ENCODE measurements at places on chromosomes 4 and X.
A peak's percentile ranks its signal among the peaks of the same experiment; 100 is the strongest.

DNA sequence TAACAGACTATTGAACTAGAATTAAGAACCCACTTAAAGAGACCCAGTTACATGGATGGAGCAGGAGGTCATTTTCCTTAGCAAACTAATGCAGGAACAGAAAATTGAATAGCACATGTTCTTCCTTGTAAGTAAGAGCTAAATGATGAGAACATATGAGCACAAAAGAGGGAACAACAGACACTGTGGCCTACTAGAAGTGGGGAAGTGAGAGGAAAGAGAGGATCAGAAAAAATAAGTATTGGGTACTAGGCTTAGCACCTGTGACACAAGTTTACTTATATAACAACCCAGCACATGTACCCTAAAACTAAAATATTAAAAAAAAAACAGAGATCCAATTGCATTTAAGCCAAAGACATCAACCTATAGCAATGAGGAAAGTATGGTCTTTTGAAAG, 26.2 kb downstream of the ARAP2 start:
- no peak for DNase-seq

DNA sequence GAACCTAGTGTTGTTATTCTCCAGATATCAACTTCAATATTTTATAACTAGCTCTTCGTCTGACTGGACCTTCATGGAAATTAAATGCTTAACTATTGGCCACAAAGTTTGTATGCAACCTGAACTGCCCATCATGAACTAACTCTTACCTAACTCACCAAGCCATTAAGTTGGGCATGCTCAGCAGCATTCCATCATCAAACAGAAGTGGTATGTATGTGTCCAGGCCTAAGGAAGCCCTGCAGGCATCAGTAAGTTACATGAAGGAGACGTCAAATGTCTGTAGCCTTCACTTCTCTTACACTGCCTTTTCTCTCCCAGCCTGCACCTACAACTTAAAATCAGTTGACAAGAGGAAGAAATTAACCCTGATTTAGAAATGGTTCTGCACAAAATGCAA, 1639.2 kb upstream of the PABPC4L start:
- DNase-seq, result no peak

DNA sequence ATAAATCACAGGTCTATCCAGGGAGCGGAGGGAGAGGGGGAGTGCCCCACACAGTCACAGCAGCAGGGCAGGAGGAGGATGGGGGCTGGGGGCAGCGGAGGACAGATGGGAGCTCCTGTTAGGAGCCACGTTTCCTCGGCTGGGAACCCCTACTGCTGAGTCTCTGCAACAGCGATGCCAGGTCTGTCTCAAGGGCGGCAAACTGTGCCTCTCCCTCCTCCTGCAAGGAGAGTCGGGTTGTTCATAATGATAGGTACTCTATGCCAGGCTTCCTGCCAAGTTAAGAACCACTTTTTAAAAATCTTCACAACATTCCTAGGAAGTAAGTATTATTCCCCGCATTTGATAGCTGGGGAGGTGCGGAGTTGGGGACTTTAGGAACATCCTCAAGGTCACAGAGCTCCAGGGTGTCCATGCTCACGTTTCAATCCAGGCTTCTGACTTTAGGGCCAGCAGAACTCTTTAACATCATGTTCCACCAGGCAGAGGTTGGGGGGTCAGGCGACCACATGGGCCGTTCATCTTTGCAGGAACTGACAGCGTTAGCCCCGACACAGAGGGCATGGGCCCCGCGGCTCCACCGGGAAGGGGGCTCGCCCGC, 98.3 kb upstream of the MAML3 start:
- no peak for DNase-seq

- DNase-seq, result no peak
Observed at GRCh38 chrX:16250296-16250695, 83.0 kb downstream of the MAGEB17 start.

GRCh38 chr4:2570551-2571222, 34.2 kb downstream of the FAM193A start:
- DNase-seq, result peak; percentile 36

DNA sequence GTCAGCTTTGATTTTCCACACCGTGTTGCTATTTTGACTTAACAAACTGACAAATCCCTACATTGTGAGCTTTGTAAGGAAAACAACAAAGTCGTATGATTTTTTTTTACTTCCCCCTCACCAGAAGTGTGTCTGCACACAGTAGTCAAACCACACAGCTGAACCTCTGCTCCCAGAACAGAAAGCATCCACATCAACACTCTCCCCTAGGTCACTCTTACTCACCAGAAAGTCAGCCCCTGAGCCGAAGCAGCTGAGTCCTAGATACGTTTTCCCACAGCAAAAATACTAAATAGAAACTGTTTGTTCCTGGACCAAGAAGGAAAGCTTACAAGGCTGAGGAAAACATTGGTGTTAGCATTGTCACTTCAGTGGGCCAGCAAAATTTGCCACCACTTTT, 305.7 kb downstream of the DHX15 start:
- no peak for DNase-seq

DNA sequence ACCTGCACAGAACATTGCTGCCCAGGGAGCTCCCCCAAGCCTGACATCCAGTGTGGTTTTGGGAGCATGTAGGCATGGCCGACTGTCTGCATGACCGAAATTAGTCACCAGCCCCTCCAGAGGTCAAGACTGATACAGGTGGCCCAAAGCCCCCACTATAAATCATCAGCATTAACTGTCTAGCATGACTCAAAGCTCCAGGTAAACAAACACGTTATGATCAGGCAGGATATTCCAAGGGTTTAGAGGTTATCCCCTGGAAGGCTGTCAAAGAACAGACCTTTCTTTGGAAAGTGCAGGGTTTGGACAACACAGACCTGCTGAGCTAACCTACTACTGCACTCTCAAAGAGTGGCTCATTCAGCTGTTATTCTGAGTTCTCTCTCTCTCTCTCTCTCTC, 2.1 kb upstream of the FAM9A start:
- no peak for DNase-seq

DNA sequence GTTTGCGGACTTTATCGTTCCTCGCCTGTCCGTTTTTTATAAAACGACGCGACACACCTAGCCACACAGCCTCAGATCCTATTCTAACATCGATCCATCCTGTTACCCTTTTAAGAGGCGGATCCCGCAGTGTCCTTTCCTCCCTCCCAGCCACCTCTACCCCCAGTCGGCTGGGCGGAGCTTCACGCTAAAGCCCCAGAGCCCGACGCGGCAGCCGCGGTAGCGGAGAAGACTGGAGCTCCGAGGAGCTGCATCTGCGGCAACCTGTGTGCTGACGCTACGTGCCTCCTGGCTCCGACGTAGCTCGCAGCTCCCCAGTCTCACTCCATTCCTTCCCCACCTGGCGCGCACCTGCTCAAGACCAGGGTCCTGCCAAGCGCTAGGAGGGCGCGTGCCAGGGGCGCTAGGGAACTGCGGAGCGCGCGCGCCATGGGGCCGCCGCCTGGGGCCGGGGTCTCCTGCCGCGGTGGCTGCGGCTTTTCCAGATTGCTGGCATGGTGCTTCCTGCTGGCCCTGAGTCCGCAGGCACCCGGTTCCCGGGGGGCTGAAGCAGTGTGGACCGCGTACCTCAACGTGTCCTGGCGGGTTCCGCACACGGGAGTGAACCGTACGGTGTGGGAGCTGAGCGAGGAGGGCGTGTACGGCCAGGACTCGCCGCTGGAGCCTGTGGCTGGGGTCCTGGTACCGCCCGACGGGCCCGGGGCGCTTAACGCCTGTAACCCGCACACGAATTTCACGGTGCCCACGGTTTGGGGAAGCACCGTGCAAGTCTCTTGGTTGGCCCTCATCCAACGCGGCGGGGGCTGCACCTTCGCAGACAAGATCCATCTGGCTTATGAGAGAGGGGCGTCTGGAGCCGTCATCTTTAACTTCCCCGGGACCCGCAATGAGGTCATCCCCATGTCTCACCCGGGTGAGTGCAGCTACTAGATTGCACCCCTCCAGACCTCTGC, at the start of gene RNF128:
TSS of gene RNF128 (plus strand) at position 217 of the 953 bp plus-strand sequence. CDS start at position 430, 213 bp downstream.
- no peak for DNase-seq

GRCh38 chrX:133923113-133923512, 62.3 kb downstream of the GPC3 start:
- no peak for DNase-seq

Data from left cardiac atrium (tissue), 4 donors.